ENCODE measurements at places on chromosomes 6 and 20.

- no peak for DNase-seq
Observed at GRCh38 chr20:38715646-38716045, 8.6 kb upstream of the SLC32A1 start.

DNA sequence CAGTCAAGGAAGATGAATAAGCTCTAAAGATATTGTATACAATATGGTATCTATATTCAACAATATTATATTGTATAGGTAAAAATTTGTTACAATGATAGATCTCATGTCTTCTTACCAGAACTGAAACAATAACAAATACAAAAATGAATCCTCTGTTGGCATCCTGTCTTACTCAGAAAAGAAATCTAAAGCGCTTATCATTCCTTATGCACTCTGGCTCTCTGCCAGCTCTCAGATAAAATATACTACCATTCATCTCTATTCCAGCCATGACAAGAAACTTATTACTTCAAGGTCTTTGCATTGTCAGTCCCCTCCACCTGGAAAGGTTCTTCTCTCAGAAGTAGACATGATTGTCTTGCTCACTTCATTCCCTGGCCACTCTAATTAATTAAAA lies 138.6 kb downstream of the THEMIS start:
- no peak for DNase-seq

GRCh38 chr20:61848851-61849250 lies 216.8 kb downstream of the TAF4 start:
- no peak for DNase-seq

- DNase-seq = no peak
Observed at GRCh38 chr20:33024609-33025317, 6.7 kb upstream of the BPIFB6 start.

DNA sequence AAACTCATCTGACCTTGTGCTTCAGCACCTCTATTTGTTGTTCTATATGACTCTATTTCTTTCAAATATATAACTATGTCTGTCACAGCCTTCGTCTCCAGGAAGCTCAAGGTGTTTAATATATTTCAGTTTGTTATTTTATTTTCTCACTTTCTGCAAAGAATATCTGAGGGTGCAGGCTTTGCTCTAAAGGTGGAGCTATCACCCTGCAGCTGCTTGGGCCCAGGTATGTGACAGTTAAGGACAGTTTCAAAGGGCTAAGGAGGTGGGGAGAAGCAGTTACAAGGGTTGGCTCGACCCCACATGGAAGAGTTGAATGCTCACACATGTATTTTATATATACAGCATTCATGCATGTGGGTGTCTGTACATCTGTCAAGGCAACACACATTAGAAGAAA lies 405.6 kb downstream of the BTBD9 start:
- DNase-seq = no peak

- DNase-seq = no peak
Observed at GRCh38 chr6:136763255-136763654, 29.0 kb downstream of the MAP3K5 start.

GRCh38 chr20:44745122-44745597 lies 505 bp upstream of the KCNK15 start:
- DNase-seq = no peak

DNA sequence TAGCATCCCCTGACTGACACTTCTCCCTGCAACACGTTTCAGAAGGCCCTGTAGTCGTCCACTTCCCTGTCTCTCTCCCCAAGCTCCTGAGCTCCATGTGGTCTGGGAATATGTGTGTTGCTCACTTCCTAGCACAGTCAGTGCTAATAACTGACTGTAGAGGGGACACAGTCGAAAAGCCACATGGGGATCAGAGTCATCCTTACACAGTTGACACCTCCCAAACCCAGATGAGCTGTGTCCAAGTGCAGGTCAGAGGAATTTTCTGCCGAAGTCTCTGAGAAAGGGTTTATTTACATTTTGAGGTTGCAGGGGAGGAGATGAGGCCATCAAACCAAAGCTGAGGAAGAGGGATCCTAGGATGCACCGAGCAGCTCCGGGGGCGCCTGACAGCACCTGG lies 3.5 kb upstream of the ADAM33 start:
- DNase-seq = no peak

DNA sequence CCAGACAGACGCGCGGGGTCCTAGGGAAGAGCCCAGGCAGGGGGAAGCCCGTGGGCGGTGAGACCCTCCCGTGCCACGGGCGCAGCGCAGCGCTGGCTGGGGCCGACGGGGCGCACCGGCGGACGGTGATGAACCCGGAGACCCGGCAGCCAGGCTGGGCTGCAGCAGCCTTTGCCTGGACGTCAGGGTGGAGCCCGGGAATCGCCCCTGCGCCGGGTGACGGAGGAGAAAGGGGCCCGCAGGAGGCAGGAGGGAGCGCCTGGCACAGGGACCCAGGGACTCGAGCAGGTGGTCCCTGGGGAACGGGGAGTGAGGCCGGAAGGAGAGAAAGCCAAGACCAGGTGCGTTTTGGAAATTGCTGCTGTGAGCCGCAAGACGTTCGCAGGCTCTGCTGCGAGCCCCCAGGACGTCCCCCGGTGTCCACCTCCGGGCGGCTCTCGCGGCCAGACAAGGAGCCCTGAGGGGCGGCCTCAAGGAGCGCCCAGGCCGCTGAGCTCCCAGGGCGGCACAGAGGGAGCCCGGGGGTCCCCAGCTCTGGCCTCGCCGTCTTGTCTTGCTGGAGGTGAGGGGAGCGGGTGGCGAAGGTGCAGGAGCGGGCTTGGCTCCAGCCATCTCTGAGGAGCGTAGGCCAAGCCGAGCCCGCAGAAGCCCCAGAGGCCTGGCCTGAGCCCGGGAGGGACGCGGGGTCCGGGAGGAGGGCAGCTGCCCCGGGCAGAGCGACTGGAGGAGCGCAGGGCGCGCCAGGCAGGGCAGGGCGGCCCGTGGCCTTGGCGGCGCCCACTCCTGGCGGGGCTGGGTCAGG lies 191.2 kb upstream of the PDE10A start:
- DNase-seq = no peak

All from H1 (cell line).